ENCODE measurements at places on chromosomes 3 and 15.

GRCh38 chr15:90860942-90861675 lies 7.3 kb upstream of the FURIN start:
- DNase-seq, result no peak

DNA sequence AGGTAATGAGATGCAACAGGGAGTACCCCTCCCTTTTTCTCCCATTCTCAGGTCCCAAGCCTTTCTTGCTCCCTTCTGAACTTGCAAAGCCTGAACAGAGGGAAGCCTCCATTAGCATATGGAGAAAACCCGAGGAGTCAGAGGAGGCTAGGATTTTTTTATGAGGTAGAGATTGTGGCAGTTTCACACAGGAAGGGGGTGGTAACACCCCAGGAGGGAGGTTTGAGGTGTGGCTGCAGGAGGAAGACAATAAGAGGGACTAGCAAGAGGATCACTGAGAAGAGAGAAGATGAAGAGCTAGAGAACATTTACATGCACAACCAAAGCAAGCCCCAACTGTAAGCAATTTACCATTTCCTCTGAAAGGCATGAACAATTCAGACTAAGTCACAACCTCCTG lies 322.7 kb downstream of the SV2B start:
- DNase-seq, result peak; percentile 5

GRCh38 chr3:109131276-109131675 lies 5.2 kb upstream of the C3orf85 start:
- DNase-seq, result no peak

DNA sequence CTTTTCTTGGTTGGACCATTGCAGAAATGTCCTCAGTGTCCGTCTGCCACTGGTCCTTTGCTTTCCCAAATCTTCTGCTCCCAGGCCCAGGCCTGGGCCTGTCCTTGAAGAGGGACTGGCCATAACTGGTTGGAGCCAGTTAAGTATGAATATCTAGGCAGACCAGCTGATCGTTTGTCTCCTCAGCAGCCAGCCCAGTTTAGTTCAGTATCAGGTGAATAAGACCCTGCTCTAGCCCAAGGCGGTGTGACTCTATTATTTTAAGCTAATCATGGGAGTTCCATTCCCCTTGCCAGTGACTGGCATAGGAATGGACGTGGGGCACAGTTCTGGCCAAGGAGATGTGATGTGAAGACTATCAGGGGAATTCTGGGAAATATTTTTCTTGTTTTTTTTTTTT lies 73.9 kb upstream of the RASGRF1 start:
- no peak for DNase-seq

DNA sequence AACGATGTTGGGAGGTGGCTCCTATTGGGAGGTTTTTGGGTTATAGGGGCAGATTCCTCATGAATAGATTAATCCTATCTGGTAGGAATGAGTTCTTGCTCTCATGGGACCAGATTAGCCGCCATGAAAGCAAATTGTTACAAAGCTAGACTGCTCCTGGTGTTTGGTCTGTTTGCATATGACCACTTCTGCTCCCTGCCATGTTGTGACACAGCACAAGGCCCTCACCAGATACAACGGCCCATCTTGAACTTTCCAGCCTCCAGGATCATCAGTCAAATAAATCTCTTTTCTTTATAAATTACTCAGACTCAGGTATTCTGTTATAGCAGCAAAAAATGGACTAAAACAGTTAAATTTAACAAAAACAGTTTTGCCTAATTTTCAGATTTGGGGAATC lies 34.4 kb downstream of the TRIM42 start:
- no peak for DNase-seq

Data from activated effector memory CD4-positive, alpha-beta T cell treated with Interleukin-2 at 50 U/mL for 16 hours (primary cell).